ENCODE measurements at places on chromosomes 6 and 20.

GRCh38 chr6:68779366-68779765 lies 144.3 kb downstream of the ADGRB3 start:
- no peak for DNase-seq

- DNase-seq, result no peak
These were observed 71.6 kb downstream of the GPX5 start for GRCh38 chr6:28597217-28597835.

DNA sequence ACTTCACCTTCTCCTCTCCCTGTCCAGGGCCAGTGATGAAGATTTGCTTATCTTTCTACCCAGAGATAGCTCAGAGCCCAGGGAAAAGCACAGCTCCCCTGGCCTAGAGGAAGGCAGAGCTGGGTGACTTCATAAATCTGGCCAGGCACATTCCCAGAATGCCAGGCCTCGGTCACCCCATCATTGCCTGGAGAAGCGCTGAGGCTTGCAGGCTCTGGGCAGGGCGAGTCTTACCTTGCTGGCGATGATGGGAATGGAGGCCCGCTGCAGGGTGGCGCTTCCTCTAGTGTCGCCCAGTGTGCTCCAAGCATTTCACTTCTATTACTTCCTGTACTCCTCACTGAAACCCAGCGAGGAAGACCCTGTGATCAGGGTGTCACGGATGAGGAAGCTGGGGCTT lies 60.1 kb downstream of the DAAM2 start:
- no peak for DNase-seq

- no peak for DNase-seq
These were observed 463 bp upstream of the HLA-DMB start for GRCh38 chr6:32941214-32941768.

- DNase-seq, result no peak
These were observed 27.3 kb downstream of the MANBAL start for GRCh38 chr20:37316775-37317170.

DNA sequence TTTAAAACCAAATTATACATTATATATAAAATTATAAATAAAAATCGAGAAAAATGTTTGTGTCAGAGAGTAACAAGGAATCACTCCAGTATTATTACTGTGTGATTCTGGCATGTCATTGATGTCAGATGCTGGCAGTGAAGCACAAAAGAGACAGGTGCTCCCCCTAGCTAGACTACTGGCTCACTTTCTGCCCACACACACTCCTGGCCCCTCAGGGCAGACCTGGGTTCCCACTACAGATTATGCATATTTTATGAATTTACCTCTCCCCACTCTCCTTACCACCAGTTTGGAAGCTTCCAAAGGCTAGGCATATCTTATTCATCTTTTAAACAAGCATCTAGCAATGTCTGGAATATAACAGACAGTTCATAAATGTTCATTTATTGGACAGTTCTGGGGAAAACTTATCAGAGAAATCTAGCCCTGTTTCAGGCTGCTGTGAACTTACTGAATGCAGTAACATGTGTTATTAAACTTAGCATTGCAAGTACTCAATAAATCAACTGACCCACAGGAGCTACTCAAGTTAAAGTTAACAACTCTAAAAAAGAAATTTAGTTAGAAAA lies 12.8 kb downstream of the SNX3 start:
- DNase-seq, result no peak

DNA sequence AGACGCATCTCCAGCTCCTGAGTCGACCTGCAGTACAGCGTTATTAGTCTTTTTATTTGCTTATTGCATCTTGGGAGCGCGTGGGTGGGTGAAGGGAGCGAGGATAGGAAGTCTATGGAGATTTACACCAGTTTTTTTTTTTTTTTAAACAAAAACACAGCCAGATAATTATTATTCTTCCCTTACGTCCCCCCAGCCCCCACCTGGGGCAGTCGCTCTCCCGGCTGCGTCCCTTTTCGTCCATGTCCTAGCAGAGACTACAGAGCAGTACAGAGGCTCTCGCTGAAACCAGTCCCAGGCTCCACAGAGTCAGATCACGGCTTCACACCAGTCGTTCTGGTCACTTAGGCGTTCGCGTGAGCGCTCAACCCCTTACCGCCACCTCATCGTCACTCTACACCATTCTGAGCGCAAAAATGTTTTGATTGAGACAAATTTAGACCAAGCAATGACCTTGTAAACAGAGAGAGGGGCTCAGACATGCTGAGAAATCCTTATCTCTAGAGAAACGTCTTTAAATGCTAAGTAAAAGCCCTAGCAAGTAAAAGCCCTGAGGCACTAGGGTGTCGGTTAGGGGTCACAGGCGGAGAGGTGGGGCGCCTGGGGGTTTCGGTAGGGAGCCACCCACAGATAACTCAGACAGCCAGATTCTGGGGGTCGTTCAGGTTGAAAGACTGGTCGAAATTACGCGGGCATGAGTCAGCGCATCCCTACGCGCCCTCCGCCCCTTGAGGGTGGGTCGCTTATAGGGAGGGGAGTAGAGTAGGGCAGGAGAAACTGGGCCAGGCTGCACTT lies 975 bp upstream of the PPT2 start:
- DNase-seq, result no peak

DNA sequence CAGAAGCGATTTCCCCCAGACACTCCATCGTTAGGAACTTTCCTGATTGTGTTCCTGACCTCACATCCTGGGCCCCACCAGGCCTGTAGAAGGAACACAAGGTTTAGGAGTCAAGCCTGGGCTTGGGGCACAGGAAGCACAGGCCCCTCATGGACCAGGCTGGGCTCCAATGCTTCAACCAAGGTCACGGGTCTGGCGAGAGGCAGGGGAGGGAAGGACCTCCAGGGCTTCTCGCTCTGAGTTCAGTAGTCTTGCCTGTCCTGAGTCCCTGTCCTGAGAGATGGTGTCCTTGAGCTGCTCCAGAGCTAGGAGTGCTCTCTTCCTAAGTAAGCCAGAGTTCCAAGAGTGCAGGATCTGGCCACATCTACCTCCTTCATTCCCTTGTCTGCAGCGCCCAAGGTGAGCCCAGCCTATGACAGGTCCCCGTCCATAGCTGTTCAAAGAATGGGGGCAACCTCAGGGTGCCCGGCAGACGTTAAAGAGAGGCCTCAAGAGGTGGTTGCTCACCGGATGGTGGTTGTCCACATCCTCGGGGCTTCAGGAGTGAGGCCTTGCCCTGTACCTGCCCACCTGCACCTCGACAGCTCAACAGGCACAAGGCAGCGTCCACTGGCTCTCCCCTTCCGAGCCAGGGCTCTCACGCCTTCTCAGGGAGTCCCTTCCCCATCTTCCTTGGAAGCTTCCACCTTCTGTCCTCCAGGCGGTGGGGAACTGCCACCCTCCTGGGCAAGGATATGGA lies 1.6 kb upstream of the TUBB1 start:
- DNase-seq, result no peak

DNA sequence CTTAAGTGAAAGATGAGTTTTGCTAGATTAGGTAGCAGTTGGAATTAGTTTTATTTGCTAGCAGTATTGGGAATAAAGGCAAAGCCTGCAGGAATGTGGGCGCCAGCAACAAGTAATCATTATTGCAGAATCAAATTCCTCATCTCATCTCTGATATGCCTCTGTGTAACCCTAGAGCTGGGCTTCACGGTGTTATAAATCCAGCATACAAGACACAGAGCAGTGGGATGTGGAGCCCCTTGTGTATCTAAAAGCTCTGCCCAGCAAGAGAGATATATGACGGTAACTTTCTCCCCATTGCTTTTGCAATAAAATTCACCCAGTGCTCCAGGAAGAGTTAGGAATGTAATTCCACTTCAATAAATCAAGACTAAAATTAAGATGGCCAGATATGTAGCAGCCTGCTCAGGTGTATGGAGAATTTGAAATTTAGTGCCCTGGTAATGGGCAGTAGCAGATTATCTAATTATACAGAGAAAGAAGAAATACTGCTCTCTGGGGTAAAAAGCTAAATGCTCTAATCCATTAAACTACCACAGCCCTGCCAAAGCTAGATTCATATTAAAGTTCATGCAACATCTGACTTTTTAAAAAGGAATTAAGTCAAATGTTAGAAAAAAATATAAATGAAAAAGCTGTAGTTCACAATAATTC lies 5.6 kb upstream of the BLOC1S5 start:
- DNase-seq, result no peak

DNA sequence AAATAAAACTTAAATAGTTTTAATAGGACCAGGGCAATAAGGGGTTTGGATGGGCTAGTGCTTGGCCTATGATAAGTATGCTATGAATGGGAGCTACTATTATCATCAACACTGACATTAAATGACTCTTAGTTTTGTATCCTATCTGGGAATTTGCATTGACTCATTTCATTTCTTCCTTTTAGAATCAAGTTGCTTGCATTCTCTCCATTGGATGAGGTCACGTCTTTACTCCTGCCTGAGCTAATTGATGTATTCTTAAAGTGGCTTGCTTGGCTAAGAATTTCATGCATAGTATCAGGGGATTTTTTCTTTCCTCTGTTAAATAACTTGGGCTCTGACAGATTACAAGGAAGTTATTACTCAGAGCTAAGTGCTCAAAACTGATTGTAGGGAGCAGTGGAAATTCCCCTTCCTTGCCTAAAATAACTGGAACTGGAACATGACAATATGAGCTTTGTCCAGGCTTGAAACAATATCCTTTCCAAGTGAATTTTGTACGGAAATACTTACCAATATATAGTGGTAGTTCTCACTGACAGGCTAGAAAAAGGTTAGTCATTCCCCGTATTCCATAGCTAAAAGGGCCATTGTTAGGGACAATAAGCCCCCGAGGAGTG lies 169.9 kb downstream of the BCAS1 start:
- DNase-seq, result no peak

DNA sequence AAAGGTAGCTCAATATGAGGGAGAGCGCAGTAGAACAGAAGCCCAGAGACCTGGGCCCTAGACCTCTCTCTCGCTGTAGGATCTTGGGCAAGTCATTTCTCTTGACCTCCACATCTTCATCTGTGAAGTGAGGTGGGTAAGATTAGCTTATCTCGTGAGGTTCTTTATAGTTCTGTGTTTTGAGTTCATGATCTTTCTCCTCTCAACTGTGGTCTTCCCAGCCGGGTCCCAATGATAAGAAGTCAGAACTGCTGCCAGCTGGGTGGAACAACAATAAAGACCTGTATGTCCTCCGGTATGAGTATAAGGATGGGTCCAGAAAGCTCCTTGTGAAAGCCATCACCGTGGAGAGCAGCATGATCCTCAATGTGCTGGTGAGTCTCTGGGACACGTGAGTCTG lies 6.9 kb downstream of the PSMF1 start:
- DNase-seq, result no peak

DNA sequence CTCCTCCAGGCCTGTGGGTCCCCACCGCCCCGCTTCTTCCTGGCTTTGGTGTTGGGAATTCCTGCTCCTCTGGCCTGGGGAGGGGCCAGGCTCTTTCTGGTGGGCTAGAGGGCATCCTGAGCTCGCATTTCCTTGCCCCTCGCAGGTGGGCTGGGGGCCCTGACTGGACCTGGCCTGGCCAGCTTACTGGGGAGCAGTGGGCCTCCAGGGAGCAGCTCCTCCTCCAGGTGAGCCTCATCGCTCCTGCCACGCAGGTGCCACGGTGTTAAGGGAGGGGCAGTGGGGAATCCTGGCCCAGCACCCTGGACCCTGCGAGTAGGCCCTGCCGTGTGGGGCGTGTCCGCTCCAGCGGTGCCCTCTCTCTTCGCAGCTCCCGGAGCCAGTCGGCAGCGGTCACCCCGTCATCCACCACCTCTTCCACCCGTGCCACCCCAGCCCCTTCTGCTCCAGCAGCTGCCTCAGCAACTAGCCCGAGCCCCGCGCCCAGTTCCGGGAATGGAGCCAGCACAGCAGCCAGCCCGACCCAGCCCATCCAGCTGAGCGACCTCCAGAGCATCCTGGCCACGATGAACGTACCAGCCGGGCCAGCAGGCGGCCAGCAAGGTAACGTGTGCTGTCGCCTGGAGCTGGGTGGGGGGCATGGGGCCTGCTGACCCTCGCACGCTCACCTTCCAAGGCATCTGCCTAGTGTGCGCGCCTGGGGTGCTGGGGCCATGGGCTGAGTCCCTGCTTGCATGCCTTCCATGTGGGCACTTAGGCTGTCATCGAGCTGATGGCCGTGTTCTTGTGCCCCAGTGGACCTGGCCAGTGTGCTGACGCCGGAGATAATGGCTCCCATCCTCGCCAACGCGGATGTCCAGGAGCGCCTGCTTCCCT lies 4.7 kb downstream of the ADRM1 start:
- no peak for DNase-seq

GRCh38 chr6:137829641-137830083 lies 37.4 kb upstream of the TNFAIP3 start:
- DNase-seq, result no peak

DNA sequence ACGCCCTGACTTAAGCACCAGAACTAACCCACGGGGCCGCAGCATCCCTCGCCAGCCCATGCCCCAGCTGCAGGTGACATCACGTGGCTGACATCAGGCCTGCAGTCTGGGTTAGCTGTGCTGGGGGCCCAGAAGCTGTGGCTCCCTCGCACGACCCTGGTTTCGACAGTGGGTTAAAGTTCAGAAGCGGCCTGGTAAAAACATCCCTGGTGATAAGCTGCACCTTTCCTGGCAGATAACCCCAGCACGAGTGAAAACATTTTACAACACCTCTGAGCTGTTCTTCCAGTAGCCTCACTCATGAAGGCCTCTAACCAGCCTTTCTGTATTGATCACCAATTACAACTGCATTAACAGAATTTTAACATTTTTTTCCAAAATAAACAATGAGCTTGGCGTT lies 136.4 kb upstream of the RREB1 start:
- DNase-seq, result no peak

DNA sequence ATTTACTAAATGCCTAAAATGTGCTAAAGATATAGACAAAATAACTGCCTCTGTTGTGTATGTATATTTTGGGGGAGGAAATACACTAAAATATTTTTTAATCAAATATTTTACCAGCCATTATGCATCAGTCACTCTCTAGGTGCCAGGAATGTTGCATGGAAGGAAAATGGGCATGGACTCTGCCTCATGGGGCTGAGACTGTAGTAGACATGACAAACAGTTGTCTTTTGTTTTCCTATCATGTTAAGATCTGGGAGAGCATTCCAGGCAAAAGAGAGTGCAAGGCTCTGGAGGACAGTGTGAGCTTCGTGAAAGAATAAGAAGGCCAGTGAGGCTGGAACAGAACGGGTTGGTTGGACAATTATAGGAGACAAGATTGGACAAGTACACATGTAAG lies 26.5 kb downstream of the HLA-DOB start:
- no peak for DNase-seq

GRCh38 chr6:27814665-27815424 lies 97.4 kb downstream of the OR2B2 start:
- peak; percentile 92 for DNase-seq

DNA sequence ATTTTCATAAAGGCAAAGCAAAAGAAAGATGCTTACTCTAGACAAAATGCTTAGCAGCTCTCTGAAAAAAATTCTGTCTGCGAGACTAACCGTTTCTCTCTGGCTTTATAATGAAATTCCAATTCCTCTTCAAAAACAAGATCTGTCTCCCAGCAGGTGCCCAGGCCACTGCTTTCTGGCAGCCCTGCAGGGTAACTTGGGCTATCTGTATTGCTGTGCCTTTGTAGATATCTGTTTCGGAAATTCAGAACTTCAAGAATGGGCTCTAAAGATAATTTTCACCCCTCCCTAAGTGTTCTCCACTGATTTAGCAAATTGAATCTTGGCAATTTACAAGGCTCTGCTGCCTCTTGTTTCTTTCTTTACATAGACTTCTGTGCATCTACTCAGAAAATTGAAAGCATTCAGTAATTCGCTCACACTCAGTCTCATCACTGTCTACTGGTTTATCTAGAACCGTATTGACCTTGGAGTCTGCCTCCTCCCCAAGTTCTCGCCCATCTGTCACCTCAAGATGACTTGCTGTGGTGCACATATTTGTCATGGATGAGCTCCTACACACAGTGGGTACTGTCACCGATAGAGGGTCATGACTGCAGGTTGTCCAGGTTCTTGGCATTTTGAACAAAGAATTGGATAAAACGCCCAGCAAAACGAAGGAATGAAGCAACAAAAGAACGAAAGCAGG lies 26.4 kb upstream of the FABP7 start:
- DNase-seq, result no peak

- DNase-seq, result no peak
These were observed 240.9 kb upstream of the BTBD3 start for GRCh38 chr20:11676630-11677287.

All from fibroblast of skin of left quadriceps (primary cell).